ENCODE measurements at places on chromosomes 3 and 15. TPM values are rescaled to one million over a fixed set of nuclear protein-coding genes. Genes with fewer than 3 reads are reported as not detected.

Gene TARS3
- polyA plus RNA-seq = 4.6 TPM

Gene LRTM1
- not detected for polyA plus RNA-seq

GRCh38 chr3:141402476-141403171, 34.3 kb downstream of the ZBTB38 start:
- DNase-seq = no peak

- no peak for DNase-seq
Observed at GRCh38 chr3:42277676-42278075, 11.7 kb upstream of the CCK start.

DNA sequence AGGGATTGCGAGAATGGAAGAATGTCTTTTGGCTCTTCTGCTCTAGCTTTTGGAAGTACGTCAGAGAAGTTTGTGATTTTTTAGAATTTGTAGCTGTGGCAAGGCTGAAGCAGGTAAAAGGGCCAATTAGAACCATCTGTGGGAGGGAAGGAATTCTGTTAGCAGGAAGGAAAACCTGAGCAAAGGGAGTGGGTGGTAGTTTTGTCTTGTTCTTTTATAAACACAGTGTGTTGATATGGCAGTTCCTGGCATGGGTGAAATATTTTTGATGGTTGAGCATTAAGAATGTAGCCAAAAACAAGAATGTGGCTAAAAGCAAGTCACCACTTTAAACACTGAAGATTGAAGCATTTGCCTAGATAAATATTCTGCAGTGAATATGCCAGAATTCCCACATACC, 23.8 kb downstream of the DAG1 start:
- DNase-seq = no peak

Gene RHOV
- 0.13 TPM for polyA plus RNA-seq

Gene PHLDB2
- 44.7 TPM for polyA plus RNA-seq

Gene LRRIQ4
- not detected for polyA plus RNA-seq

Gene CHRM5
- 0.09 TPM for polyA plus RNA-seq

DNA sequence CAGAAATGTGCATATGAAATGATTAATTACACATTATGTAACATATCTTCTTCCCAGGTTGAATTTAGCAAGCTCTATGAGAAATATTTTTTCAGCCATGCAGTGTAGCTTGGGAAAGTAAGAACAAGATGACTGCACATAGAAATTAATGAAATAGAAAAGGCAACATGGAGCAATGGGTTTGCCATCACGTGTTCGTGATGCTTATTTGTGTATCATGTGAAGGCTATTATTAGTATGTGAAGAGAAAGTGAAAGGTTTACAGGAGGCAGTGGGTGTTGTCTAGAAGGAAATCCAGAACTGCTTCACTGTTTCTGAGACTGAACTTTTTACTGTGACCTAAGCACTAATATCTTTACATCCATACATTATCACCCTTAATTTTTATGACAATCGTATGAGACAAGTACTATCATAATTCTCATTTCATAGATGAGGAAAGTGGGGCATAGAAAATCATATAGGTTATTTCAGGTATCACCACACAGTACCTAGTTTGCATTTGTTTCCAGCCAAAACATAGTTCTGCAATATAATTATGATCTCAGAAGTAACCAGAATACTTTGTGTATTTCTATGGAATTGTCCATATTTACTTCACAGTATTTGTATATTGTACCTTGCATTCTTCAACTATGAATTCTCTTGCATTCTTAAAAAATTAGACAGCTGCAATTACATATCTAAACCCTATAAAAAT, 14.9 kb downstream of the SERPINI1 start:
- no peak for DNase-seq

DNA sequence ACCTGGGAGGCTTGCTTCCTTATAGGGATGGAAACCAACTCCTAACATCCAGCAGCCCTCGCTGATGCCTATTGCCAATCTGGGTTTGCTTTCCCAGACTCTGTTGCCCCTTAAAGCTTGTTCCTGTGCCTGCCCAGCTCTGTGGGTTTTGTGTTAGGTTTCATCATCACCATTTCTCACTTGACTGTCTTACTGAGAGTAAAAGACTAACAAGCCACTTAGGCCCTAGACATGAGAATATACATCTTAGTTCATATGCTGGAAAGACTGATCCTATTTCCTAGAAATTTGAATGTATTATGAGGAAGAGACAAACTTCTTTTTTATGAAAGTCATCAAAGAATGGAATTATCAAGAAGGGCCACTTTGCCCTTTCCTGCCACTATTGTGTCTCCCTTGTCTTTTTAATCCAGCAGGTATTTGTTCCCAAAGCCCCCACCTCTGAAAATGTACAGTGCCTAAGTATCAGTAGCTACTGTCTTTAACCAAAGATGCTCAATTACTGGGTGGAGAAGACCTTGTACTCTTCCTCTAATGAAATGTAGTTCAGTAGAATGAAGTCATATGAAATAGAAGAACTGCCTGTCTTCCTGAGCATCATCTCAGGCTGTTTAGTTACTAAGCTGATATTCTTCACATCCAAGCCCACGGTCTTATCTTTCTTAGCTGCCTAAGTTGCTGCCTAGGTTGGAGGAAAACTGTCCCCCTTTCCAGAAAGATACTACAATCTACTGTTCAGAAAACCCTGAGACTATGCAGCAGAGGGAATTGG, 59.8 kb upstream of the ZPLD1 start:
- DNase-seq = no peak

GRCh38 chr3:62727536-62727935, 147.7 kb downstream of the CADPS start:
- no peak for DNase-seq

DNA sequence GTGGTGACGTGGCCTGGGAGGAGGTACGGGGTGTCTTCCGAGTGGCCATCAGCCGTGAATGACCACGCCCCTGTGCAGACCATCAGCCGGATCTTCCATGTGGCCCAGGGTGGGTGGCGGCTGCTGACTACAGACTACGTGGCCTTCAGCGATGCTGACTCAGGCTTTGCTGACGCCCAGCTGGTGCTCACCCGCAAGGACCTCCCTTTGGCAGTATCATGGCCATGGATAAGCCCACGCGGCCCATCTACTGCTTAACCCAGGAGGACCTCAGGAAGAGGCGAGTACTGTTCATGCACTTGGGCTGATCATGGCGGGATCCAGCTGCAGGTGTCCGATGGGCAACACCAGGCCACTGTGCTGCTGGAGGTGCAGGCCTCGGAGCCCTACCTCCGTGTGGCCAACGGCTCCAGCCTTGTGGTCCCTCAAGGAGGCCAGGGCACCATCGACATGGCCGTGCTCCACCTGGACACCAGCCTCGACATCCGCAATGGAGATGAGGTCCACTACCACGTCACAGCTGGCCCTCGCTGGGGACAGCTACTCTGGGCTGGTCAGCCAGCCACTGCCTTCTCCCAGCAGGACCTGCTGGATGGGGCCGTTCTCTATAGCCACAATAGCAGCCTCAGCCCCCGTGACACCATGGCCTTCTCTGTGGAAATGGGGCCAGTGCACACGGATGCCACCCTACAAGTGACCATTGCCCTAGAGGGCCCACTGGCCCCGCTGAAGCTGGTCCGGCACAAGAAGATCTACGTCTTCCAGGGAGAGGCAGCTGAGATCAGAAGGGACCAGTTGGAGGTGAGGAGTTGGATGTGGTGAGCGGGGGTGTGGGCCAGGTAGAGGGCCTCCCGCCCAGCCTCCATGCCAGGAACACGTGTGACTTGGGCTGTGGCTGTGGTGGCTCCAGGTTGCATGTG, 178.4 kb downstream of the TBC1D2B start:
- DNase-seq = no peak

- DNase-seq = no peak
Observed at GRCh38 chr3:46462111-46462510, 2.6 kb downstream of the LTF start.

GRCh38 chr15:74307827-74308811, 59.3 kb downstream of the CYP11A1 start:
- no peak for DNase-seq

GRCh38 chr3:10055097-10055496, 28.9 kb downstream of the FANCD2 start:
- no peak for DNase-seq

DNA sequence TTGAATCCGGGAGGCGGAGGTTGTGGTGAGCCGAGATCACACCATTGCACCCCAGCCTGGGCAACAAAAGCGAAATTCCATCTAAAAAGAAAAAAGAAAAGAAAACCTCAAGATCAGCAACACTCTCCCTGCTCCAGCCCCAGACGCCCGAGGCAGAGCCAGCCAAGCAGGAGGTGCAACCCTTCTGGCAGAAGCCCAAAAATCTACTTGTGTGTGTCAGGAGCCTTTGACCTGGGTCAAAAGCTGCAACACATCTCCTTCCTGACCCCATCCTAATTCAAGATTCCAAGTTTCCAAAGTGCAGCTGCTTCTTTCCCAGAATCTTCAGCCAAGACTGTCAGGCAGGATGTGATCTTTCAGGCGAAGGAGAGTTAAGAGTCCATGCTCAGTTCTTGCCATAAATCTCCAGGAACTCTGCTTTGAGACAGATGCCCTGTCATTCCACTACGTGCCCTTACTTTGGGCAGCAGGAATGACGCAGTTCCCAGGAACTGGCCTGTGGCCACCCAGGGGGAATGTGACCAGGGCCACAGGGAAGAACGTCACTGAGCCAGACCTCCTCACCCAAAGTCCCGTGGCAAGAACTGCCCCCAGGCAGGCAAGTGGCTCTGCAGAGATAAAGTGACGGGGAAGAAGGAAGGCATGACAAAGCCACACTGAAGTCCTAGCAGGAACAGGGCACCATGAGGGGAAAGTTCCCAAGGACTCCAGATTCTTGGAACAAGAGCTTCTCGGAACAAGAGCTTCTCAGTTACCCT, 39.4 kb downstream of the SH3BP5 start:
- no peak for DNase-seq

- DNase-seq = peak; percentile 46
Observed at GRCh38 chr3:52068055-52068571, 11.7 kb upstream of the DUSP7 start.

DNA sequence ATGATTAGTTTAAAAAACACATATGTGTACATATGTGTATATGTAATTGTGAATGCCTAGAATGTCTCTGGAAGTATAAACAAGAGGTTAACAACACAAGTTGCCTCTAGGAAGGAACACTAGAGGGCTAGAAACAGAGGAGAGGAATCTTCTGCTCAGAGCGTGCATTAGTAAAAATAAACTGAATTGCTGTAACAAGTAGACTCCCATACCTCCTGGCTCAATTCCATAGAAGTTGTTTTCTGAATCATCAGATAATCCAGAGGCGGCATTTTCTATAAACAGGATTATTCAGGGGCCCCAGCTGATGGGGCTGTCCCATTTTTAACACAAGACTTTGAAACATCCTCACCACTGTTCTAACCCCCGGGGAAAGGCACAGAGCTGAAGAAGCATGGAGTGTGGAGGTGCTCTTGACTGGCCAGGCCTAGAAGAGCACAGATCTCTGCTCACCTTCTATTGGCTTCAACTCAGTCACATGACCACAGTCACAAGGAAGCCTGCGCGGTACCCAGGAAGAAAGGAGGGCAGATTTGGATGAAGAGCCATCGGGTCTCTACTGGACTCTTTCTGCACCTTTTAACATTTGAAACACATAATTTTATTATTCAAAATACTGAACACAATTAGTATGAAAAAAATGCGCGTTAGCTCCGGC, 145.7 kb downstream of the TLE3 start:
- DNase-seq = no peak

Gene CD86
- polyA plus RNA-seq = not detected

GRCh38 chr3:9064850-9065249, 101.6 kb upstream of the RAD18 start:
- DNase-seq = no peak

GRCh38 chr15:74208496-74208895, 5.9 kb upstream of the STRA6 start:
- no peak for DNase-seq

DNA sequence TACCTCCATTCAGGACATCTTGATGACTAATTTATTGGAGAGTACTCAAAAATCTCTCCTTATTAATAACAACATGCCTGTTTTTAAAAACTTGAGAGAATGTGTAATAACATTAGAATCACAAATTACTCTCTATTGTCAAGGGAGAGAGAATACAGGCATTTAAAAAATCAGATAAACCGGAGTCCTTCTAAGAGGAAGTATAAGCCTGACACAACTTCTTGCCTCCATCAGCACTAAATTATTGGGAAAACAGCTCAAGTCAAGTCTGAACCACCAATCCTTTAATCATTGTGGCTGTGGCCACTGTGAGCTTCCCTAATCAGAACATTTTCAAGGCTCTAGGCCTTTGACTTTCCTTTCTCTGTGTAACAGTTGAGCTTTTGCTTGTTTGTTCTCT, 38.0 kb downstream of the SSR3 start:
- no peak for DNase-seq

Gene ABCC5
- polyA plus RNA-seq = 16.9 TPM

DNA sequence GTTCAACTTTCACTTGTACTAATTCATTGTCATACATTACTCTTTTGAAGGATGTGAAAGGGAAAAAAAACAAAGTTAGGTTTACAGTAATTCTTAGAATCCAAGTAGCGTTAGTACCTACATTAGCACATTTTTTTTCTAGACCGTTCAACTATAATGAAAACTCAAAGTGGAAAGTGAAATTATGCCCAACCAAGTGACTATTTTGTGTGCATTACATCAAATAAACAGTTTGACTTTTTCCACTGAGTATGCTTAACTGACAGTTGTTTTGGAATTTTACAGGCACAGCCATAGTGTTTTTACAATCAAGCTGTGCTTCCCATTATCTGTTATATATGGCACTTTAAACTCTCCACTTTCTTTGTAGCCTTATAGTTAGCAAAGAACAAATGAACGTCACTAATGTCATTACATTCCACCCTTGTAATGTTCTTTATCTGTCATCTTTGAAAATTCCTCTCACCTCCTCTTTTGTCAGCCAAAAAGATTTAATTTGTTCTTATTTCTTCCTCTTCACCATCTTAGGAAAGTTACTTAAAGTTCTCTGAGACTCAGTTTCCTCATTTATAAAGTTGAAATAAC, 142.3 kb upstream of the SOX2 start:
- DNase-seq = no peak

DNA sequence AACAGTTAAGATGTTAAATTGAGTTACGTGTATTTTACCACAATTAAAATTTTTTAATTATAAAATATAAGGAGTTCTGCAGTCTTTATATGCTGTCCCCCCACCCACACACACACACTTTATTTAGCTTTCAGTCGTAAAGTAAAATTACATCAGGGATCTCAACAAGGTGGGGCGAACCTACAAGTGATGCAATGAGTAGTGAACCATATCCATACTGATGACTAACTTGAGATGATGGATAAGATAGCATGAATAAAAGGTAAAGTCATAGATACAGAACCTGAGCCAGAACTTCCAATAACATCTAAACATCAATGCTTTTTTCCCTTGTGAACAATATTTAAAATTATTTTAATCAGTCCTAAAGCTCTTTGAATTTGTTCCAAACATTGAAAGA, 77.2 kb downstream of the VPS13C start:
- no peak for DNase-seq

- DNase-seq = no peak
Observed at GRCh38 chr15:29936353-29937049, 114.2 kb upstream of the TJP1 start.

Gene RTP4
- 0.16 TPM for polyA plus RNA-seq

DNA sequence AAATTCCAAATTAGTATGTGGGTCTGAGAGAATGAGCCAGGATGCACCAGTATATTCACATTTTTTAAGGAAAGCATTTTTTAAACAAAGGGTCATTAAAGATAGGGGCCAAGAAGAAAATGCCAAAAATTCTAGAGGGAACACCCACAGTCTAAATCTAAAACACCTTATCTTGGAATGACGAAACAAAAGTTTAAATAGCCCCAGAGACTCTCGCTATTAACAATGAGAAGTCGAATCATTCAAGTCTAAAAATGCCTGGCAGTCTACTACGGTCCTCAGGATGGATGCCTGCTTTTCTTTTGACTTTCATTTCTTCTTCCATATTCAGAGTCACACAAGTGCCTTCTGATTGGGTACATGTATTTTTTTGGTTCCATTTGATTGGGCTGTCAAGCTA, 66.3 kb downstream of the SSUH2 start:
- no peak for DNase-seq
